NB4 (cell line): ENCODE measurements at places on chromosomes 1 and 21.
A peak's percentile ranks its signal among the peaks of the same experiment; 100 is the strongest.

DNA sequence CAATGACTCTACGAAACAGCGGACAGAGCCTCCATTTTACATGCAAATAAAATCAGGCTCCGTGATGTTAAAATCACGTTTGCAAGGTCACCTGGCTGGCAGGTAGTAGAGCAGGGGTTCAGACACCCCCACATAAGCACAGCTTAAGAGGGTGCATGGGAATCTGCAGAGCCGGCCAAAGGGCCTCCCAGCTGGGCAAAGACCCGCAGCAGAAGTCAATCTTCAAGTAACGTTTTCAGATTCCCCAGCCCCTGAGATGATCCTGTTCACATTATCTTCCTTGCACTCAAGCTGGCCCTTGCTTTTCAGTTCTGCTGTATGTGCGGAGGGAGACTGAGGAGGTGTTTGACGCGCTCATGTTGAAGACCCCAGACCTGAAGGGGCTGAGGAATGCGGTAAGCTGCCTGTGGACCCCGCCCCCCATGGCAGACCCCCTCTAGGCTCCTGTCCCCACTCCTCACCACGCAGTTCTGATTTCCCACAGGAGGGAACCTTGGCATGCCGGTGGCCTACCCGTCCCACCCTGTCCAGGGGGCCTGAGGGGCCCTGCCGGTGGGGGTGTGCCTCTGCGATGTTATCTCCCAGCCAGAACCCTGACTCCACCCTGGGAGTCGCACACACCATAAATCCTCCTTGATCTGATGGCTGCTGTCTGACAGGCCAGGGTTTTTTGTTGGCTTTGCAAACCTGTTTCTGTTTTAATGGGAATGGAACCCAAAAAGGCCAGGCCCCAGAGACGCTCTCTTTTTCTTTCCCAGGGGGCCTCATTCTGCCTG is 28.2 kb downstream of the GRHL3 start:
- no peak for DNase-seq

DNA sequence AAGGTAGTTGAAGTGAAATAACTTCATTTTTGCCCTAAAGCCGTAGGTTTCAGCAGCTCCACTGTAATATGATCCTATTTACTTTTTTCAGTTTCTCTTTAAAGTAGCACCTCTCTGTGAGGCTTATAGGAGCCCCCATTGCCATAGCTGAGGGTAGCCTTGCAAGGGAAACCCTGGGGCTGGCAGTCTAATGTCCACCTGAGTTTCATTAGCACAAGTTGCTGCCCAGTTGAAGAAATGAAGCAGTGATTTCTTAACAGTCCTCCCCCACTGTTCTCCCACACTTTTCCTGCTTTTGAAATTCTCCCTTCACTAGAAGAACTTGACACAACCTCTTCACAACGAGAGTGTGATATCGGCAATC is 1.5 kb downstream of the HMCN1 start:
- no peak for DNase-seq

- DNase-seq, result peak; percentile 71
Measured at GRCh38 chr1:4655674-4656532, 1.5 kb downstream of the AJAP1 start.

- no peak for DNase-seq
Measured at GRCh38 chr1:37752213-37752582, 12.7 kb downstream of the EPHA10 start.

- DNase-seq, result peak; percentile 24
Measured at GRCh38 chr1:91402023-91402422, 2.6 kb downstream of the HFM1 start.

GRCh38 chr1:232872284-232872683 is 67.1 kb downstream of the MAP10 start:
- no peak for DNase-seq

- DNase-seq, result no peak
Measured at GRCh38 chr1:186681121-186681520, 898 bp upstream of the PTGS2 start.

- no peak for DNase-seq
Measured at GRCh38 chr1:174269989-174270651, 110.8 kb downstream of the RABGAP1L start.

- peak; percentile 90 for DNase-seq
Measured at GRCh38 chr1:36160949-36161485, 5.1 kb downstream of the MAP7D1 start.

DNA sequence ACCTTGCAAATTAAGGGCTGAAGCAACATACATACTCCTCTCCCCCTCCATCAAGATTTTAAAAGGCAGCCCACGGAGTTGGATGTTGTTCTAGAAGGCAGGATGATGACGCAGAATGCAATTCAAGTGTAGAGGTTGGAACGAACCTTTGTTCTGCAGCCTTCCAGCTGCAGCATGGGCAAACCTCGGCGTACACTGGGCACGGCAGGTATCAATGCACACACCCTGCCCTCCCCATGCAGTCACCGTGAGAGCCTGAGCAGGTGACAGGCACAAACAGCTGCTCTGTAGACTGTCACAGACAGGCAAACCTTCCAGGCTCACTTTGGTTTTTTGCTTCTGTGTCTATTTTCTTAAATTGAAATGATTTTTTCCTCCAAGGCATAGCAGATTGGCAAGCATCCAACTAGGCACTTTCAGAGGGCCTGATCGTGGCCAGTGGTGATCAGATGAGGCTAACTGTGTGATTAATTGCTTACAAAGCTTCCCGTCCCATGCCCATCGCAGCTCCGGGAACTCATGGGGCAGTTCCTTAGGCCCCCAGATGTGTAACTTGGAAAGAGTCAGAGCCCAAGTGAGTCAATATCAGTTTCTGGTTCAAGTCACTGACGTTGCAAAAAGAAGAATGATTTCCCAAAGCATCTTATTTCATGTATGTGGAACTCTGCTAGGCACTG is 82.3 kb downstream of the ITPKB start:
- no peak for DNase-seq

GRCh38 chr1:20361401-20361800 is 70.7 kb downstream of the VWA5B1 start:
- DNase-seq, result no peak

GRCh38 chr1:12087797-12088314 is 24.8 kb downstream of the TNFRSF8 start:
- peak; percentile 34 for DNase-seq

DNA sequence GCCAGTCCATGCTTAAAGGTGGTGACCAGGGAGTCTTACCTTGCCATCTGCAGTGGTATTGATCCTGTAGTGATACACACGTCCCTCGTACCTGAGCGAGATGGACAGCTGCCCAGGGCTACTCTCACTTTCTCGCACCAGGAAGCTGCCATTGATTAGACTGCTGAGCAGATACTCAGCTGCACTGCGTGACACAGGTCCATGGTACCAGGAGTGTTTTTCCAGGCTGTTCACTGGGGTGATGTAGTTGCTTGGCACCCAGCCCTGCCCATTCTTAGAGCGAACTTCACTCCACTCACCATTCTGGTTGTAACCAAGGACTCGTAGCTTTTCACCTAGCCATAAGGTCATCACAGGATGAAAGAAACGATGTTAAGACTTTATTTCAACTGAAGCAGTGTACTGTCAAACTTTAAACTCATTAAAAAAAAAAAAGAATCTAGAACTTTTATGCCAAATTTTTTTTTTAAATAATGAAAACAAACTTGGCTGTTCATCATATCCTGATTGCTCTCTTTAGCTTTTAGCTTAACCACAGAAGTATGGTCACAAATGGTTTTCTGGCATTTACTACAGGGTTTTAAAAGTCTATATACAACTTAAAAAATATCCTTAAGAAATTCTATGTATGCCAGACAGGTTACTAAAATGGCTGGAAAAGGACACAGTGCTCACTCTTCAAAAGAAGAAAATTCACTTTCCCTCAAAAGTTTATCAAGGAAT is 44.6 kb downstream of the TOR3A start:
- DNase-seq, result no peak

- no peak for DNase-seq
Measured at GRCh38 chr1:41711581-41711980, 207.1 kb downstream of the HIVEP3 start.

GRCh38 chr1:184513421-184513820 is 126.6 kb downstream of the C1orf21 start:
- no peak for DNase-seq

GRCh38 chr1:85413169-85413568 is 51.8 kb downstream of the DDAH1 start:
- DNase-seq, result no peak

DNA sequence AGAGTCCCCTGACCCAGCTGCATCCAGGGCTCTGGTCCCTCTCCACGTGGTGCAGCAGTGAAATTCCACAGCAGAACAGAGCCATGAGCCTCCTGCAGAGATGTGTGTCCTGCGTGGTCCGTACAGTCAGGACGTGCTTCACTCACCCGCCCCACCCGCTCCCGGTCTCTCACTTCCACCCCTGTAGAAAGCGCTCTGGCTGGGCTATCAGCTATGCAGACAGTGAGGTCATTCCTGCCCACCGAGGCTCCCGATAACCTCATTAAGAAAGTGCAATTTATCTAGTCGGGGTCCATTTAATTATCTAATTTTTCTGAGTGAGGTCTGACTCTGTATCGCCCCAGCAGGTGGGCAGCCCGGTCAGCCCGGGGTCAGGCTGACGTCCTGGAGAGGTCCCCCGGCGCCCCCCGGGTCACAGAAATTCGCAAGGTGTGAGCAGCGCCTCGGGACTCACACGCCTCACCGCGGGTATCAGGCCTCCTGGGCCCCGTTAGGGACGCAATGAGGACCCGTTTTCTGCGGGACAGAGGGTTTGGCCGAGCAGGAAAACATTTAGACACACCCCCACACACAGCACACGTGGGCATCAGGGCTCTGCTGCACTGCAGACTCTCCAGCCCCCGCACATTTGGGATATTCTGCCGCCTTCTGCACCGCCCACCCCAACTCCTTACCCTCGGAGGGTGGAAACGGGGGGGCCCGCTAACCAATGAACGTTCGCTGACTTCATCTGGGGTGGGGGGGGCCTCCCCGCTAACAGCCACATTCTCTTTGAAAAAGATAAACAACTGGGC is 76.7 kb downstream of the PRDM16 start:
- DNase-seq, result no peak

- DNase-seq, result no peak
Measured at GRCh38 chr1:213486488-213486887, 435.4 kb downstream of the RPS6KC1 start.

- DNase-seq, result no peak
Measured at GRCh38 chr1:156848461-156849150, 10.3 kb downstream of the INSRR start.
